ENCODE measurements at places on chromosomes 11 and 22.
A peak's percentile ranks its signal among the peaks of the same experiment; 100 is the strongest.

DNA sequence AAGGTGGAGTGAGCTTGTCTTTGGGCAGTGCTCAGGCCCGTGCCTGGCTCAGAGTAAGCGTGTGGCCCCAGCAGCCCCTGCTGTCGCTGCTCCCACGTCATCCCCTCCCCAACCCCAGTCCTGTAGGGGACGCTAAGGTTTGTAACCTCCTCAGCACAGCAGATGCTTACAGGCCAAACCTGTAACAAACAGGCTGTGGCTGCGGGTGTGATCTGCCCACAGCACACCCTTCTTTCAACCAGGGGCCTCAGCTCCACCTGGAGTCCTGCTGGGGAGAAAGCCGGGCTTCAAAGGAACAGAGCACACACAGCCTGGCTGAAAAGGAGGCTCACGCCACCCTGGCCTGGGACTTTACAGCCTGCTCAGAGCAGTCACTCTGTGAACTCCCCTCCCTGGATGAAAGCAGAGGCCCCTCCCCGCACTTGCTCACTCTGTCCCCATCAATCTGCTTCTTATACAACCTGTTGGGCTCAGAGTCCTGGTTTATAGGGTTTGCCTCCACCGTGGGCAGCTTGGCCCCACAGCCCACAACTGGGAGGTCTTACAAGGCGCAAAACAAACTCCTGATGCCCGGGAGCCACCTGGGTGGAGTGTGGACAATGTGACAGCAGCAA lies 54.3 kb downstream of the SCUBE1 start:
- no peak for DNase-seq

DNA sequence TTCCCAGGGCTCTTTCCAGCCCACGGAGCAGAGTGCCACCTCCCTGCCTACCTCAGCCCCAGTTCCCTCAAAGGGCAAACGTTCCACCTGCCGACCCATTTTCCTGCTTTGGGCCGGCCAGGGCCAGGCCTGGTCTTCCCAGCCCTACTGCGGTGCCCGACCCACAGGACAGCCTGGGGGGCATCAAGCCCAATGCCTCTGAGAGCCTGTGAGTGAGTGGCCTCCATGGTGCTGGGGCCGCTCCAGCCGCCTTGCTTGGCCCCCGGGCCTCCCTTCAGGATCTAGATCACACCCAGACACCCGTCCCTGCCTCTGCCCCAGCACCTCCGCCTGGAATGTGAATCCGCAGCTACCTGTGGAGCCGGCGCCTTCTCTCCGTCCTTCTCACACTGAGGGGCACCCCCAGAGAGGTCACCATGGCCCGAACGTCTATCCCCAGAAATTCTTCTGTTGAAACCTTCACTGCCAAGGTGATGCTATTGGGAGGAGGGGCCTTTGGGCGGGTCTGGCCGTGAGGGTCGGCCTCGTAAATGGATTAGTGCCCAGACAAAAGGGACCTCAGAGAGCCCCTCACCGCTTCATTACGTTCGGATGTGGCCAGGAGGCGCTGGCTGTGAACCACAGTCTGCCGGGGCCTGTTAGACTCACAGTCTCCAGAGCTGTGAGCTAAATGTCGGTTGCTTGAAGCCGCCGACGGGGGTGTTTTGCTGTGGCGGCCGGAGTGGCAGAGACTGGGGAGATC lies 36.2 kb upstream of the BRSK2 start:
- peak; percentile 41 for DNase-seq

DNA sequence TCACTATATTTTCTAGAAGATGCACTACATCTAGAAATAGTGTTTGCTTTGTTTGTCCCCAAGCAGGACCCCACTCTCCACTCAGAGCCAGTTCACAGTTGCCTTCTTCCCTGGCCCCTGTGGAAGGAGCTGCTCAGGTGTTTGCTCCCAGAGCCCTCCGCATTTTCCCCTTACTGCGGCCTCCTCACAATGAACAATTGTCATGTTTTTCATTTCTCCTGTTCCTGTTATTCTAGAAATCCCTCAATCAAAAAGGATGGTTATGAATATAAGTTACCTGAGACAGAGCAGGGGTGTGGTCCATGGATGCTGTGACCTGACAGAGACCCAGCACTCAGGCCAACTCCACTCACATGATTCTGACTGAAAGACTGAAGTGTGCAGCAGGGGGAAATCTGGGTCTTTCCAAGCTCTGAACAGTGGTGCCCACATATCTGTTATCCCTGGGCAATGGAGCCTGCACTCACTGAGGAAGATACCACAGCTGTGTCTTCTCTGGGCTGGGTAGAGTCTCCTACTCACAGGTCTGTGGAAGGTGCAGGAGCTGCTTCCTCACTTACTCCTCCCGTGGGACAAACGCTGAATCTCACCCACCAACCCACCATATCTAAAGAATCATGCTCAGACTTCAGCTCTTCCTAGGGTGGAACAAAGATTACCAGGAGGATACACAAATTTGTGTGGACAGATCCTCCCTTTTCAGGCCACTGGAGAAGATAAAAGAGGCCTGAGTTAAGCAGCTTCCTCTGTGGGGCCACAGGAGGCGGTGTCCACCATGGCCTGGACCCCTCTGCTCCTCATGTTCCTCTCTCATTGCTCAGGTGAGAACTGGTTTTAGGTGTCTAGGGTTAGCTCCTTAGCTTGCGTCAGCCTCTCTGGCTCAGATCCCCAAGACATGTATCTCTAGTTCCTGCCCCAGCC lies 87.1 kb upstream of the TOP3B start:
- DNase-seq, result no peak

DNA sequence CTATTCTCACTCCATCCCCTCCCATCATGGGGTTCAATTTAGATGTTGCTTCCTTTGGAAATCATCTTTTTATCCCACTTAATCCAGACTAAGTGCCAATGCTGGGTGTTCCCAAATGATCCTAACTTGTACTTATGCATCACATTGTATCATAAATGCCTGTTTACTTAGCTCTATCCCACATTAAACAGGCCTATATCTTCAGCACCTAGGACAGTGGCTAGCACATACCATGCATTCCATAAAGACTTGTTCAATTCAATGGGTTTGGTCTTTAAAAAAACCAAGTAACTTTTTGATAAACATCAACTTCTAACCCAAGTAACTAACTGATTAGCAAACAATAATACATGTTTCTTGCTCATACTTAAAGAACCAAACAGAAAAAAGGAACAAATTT lies 40.6 kb downstream of the RSF1 start:
- DNase-seq, result no peak

GRCh38 chr11:95156916-95157541 lies 67.4 kb downstream of the ENDOD1 start:
- peak; percentile 25 for DNase-seq

DNA sequence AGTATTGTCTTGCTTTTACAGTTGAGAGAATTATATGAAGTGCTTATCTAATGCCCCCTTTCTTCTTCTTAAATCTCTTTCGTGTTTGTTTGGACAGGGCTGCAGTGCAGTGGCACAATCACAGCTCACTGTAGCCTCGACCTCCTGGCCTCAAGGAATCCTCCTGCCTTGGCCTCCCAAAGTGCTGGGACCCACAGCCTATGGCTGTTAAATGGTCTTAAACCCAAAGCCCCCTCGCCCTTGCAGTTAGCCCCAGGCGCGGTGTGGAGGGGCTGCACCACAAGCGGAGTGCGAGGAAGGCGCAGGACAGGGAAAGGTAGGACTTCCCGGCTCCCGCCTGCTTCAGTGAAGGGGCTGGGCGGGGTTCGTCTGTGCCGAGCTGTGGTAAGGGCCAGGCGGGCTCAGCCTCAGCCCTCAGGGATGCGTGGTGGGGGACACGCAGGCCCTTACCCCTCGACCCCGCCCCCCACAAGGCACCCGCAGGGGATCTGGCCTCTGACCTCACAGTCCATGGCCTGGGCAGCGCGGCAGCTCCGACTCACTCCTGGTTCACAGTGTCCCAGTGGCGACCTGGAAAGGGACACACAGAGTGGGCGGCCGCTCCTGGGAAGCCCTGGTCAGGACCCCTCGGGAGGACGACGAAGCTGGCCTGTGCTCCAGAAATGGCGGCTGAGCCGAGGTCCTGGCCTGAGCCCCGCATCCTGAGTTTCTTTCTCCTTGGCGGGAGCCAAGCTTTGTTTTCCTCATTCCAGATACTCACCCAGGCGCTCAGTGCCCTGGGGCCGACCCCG lies 24.5 kb downstream of the BID start:
- DNase-seq, result no peak

- no peak for DNase-seq
Measured at GRCh38 chr11:90321018-90321417, 98.2 kb upstream of the CHORDC1 start.

DNA sequence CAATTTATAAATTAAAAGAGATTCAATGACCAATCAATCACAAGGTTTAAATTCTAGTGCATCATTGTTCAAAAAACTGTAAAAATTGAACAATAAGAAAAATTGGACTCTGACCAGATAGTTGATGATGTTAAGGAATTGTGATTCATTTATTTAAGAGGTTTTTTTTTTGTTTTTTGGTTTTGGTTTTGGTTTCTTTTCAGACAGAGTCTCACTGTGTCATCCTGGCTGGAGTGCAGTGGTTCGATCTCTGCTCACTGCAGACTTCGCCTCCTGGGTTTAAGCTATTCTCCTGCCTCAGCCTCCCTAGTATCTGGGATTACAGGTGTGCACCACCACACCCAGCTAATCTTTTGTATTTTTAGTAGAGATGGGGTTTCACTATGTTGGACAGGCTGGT lies 17.1 kb upstream of the EIF3M start:
- DNase-seq, result no peak

GRCh38 chr11:116190861-116191260 lies 581.9 kb downstream of the BUD13 start:
- no peak for DNase-seq

GRCh38 chr11:36048496-36049247 lies 104.8 kb downstream of the LDLRAD3 start:
- DNase-seq, result no peak

- DNase-seq, result peak; percentile 69
Measured at GRCh38 chr11:45852712-45853101, 5.4 kb downstream of the CRY2 start.

GRCh38 chr11:65390099-65390941 lies 3.9 kb downstream of the FRMD8 start:
- DNase-seq, result no peak

- peak; percentile 92 for DNase-seq
Measured at GRCh38 chr11:14422052-14422813, 63.2 kb upstream of the RRAS2 start.

DNA sequence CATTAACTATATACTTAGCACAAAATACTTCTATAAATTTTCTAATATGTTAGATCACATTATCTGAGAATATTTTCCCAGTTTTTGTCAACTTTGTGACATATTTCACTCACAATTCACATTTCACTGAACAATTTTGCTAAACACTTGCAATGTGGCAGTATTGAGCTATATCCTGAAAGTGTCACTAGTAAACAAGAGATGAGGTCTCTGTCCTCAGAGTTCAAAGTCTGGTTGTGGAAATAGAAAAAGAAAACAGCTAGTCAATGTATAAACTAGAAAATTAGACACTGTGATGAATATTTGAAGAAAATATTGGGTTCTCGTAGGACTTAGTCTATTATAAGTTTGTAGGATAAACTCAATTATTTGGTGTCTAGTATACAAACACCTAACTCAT lies 87.4 kb upstream of the CHORDC1 start:
- DNase-seq, result no peak

DNA sequence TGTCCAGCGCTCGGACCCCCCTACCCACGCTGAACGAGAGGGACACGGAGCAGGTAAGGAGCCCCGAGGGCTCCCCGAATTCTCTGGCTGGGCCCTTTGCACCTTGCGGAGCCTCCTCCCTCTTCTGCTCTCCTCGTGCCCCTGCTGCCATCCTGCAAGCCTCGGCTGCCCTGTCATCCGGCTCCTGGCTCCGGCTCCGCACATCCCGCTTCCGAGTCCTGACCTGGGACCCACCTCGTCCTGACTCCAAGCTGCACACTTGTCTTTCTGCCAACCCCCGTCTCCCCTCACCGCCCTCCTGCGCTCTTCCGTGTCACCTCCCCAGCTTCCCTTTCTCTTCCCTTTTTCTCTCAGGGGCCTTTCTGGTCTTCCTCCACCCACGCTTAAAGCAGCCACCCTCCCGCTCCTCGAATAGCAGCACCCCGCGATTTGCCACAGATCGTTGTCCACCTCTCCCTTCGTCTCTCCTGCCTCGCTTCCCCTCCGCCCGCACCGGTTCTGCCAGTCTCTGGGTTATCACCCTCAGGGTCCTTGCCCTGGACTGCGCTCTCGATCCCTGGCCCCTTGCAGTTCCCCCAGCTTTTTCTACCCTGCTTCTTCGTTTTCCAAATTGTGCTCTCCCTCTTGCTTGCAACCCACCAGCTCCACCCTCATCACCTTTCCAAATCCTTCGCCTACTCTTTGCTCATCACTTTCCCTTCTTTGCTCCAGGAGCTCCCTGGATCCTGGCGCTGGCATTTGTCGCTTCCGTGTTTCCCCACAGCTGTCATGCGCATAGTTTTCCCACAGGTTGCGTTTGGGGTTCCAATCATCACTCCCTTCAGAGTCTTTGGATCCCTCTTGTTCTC lies 822 bp downstream of the MARK2 start:
- peak; percentile 25 for DNase-seq

DNA sequence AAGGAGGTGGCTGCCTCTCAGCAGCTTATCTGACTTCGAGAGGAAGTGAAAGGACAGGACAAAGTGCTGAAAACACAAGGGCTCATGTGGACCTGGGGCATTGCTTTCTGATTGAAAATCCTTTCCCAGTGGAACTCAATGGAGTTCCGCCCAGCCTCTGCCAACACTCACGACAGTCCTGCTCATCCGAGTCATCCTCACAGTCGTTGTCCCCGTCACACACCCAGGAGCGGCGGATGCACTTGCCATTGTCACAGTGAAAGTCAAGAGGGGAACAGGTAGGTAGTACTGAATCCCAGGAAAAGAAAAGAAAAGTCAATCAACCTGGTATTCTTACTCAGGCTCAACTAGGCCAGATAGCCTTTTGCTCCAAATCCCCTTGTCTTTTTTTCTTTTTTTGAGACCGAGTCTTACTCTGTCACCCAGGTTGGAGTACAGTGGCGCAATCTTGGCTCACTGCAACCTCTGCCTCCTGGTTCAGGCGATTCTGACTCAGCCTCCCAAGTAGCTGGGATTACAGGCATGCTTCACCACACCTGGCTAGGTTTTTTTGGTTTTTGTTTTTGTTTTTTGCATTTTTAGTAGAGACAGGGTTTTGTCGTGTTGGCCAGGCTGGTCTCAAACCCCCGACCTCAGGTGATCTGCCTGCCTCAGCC lies 18.1 kb downstream of the LRP4 start:
- DNase-seq, result no peak

GRCh38 chr22:48511781-48512327 lies 1315.8 kb downstream of the BRD1 start:
- no peak for DNase-seq

- no peak for DNase-seq
Measured at GRCh38 chr11:111402411-111402810, 23.3 kb upstream of the POU2AF1 start.

GRCh38 chr11:116169776-116170175 lies 603.0 kb downstream of the BUD13 start:
- DNase-seq, result no peak

GRCh38 chr11:14981507-14981906 lies 9.4 kb upstream of the CALCA start:
- no peak for DNase-seq

Measured in psoas muscle (tissue), 8 donors.